ENCODE measurements at places on chromosomes 6 and 20. TPM values are rescaled to one million over a fixed set of nuclear protein-coding genes. Genes with fewer than 3 reads are reported as not detected.

The THBD gene
- 7.2 TPM for polyA plus RNA-seq

The OR2J3 gene
- not detected for polyA plus RNA-seq

The BPIFB2 gene
- polyA plus RNA-seq: not detected

The KCNB1 gene
- polyA plus RNA-seq: 13.2 TPM

The PRPH2 gene
- 5.1 TPM for polyA plus RNA-seq

The HSPA1L gene
- polyA plus RNA-seq: 6.1 TPM

The PPIL4 gene
- polyA plus RNA-seq: 37.3 TPM

The LST1 gene
- polyA plus RNA-seq: 12.6 TPM

The HLA-DRB1 gene
- polyA plus RNA-seq: 3.5 TPM

The ARFGEF3 gene
- 15.9 TPM for polyA plus RNA-seq

The SPATA25 gene
- polyA plus RNA-seq: 5.6 TPM

The FAM184A gene
- polyA plus RNA-seq: 36.4 TPM

The GSTA1 gene
- 0.43 TPM for polyA plus RNA-seq

The B3GAT2 gene
- 79.4 TPM for polyA plus RNA-seq

The NMBR gene
- polyA plus RNA-seq: 4.1 TPM

The SLC22A7 gene
- polyA plus RNA-seq: 2.2 TPM

The DSP gene
- 8.4 TPM for polyA plus RNA-seq

The SSTR4 gene
- polyA plus RNA-seq: 0.59 TPM

The SAYSD1 gene
- polyA plus RNA-seq: 20.7 TPM

The ZNF831 gene
- 0.02 TPM for polyA plus RNA-seq

The BMP7 gene
- polyA plus RNA-seq: 67.9 TPM

The RAE1 gene
- 49.5 TPM for polyA plus RNA-seq

The SRF gene
- 21.7 TPM for polyA plus RNA-seq

The TMEM170B gene
- 43.8 TPM for polyA plus RNA-seq

The DAAM2 gene
- 159 TPM for polyA plus RNA-seq

The GGT7 gene
- 64.3 TPM for polyA plus RNA-seq

The LY6G6F gene
- polyA plus RNA-seq: 0.27 TPM

The TMC2 gene
- 6.3 TPM for polyA plus RNA-seq

The DLGAP4 gene
- polyA plus RNA-seq: 113 TPM

The RIN2 gene
- polyA plus RNA-seq: 31.6 TPM

The PPP1R14C gene
- 42.3 TPM for polyA plus RNA-seq

The LPA gene
- 1.3 TPM for polyA plus RNA-seq

The ANKRD6 gene
- 68.3 TPM for polyA plus RNA-seq

The DEF6 gene
- polyA plus RNA-seq: 6.7 TPM

The TREML1 gene
- 1.9 TPM for polyA plus RNA-seq

The VSX1 gene
- polyA plus RNA-seq: 0.90 TPM

The LINC00237 gene
- 15.0 TPM for polyA plus RNA-seq

The CPNE5 gene
- 88.4 TPM for polyA plus RNA-seq

The LBP gene
- not detected for polyA plus RNA-seq

The CLPSL2 gene
- polyA plus RNA-seq: not detected

The BTN1A1 gene
- 0.11 TPM for polyA plus RNA-seq
